ENCODE measurements at places on chromosomes 12 and 14.
A peak's percentile ranks its signal among the peaks of the same experiment; 100 is the strongest.

GRCh38 chr12:54689034-54689372 is 40.8 kb upstream of the DCD start:
- DNase-seq: no peak

DNA sequence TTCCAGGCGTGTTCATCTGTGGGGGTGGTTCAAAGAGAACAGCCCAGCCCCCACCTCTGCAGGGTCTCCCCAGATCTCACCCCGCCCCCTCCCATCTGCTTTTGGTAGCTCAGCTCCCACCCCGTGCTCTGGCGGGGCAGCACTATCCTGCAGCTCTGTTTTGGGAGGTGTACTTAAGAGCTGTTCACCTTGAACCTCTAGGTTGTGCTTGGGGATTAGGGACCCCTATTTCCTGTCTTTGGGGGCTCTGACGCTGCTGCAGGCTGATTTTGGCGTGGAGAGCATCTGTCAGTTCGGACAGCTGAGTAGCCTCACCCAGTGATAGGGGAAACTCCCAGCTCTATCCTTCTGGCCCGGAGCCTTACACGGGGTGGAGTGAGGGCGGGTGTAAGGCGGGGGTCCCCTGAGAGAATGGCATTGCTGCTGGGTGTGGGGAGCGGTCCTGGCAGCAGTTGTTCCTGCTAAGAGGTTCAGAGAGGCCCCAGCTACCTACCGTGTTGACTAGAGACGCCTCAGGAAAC is 765 bp downstream of the TMEM120B start:
- DNase-seq: no peak

DNA sequence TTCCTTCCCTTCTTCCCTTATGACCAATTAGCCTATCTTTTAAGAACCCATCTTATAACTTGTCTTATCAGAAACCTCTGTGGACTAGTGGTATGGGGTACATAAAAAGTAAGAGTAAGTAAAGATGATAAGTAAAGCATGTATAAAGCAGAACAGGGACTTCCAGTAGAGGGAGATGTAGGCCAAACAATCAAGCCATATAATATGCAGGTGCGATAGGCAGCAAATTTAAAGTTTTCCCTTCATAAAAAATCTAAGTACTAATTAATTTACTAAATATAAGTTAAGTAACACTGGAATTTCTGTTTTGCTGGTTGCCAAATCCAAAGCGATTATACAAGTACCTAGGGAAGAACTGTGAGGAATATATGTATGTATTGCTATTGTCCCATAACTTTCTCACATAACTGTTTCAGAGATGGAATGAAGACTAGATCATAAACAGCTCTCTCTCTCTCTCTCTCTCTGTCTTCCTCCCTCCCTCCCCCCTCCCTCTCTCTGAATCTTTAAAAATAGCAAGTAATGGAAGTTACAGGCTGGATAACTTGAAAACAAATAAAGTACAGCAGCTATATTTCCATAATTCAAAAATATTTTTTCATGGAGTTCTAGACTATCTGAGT is 25.7 kb downstream of the METTL25 start:
- no peak for DNase-seq

DNA sequence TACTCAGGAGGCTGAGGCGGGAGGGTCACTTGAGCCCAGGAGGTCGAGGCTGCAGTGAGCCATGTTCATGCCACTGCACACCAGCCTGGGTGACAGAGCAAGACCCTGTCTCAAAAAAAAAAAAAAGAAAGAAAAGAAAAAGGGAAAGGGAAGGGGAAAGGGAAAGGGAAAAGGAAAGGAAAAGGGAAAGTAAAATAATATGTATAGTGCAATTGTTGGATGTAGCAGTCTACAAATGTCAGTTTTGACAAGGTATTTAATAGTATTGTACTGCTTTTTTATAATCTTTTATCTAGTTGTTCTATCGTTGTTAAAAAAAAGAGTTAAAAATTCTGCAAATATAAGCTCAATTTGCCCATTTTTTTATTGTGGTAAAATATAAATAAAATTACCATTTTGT is 67.3 kb downstream of the SLC2A13 start:
- no peak for DNase-seq

GRCh38 chr14:50984036-50984710 is 39.9 kb upstream of the PYGL start:
- no peak for DNase-seq

GRCh38 chr12:102992297-102992696 is 34.8 kb downstream of the ASCL1 start:
- DNase-seq: no peak

DNA sequence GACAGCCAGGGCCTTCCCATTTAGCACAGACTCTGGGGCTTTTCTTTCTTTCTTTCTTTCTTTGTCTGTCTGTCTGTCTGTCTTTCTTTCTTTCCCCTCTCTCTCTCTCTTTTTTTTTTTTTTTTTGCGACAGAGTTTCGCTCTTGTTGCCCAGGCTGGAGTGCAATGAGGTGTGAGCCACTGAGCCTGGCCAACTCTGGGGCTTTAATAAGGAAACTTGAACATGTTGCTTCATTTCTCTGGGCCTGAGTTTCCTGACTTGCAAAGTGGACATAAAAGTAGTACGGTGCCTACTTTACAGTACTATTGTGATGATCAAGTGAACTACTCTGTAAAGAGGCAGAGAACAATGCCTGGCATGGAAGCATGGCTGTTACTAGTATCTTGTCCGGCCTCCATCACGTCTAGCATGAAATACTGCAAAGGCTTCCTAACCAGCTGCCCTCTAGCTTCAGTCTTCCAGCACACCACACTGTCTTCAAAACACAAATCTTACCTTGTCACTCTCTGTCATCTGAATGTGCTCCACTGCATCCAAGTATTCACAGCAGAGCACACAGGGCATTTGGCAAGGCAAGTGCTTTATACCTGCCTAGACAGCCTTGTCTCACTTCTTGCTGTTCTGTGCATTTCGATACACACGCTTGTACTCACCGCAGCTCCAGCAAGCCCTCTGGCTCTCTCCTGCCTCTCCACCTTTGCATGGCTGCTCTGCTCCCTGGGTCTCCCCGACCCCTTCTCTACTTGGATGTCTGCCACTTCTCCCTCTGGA is 96.7 kb downstream of the IRF2BPL start:
- DNase-seq: no peak

GRCh38 chr14:35879654-35880249 is 53.6 kb downstream of the BRMS1L start:
- DNase-seq: no peak

DNA sequence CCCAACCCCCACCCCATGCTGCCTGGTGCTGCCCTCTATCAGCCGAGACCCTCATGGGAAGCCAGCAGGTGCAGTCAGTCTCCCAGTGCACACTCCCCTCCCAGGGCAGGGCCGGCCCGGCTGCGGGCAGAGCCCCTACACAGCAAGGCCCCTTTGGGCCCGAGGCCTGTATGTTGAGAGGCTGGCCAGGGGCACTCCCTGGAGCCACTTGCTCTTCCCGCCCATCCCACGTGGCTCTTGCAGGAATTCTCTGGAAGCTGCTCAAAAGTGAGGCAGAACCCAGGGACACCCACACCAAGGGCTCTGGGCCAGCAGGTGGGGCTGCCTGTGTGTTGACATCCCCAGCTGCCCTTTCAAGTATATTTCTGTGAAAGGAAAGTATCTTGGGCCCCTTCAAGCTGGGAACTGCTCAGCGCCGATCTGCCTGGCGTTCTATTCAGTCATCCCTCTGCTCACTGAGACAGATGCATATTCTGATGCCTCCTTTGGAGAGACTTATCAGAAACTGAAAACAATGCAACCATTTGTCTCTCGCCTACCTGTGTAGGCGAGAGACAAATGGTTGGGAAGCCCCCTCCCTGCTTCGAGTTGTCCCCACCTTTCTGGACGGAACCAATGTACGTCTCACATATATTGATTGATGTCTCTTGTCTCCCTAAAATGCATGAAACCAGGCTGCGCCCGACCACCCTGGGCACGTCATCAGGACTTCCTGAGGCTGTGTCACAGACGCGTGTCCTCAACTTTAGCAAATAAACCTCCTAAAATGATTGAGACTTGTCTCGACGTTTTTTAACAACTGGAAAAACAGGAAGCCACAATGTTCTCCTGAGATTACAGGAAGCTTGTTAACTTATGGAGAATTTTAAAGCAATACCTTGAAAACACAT is 6.0 kb downstream of the GPR132 start:
- peak; percentile 82 for DNase-seq

GRCh38 chr12:112121780-112122565 is 3.4 kb upstream of the TRAFD1 start:
- no peak for DNase-seq

DNA sequence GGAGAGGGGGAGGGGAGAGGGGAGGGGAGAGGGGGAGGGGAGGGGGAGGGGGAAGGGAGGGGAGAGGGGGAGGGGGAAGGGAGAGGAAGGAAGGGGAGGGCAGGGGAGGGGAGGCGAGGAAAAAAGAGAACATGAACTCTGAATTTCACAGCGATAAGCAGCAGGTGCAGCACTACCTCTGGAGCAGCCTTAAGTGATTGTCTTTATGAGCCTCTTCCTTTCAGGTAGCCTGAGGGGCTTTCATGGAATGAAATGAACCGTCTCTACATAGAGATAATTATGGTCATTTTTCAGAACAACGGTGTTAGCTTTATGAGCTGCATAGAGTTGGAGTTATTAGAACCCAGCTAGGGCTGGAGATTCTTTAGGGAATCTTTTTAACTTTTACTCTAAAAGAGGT is 18.1 kb upstream of the PTCSC3 start:
- no peak for DNase-seq

DNA sequence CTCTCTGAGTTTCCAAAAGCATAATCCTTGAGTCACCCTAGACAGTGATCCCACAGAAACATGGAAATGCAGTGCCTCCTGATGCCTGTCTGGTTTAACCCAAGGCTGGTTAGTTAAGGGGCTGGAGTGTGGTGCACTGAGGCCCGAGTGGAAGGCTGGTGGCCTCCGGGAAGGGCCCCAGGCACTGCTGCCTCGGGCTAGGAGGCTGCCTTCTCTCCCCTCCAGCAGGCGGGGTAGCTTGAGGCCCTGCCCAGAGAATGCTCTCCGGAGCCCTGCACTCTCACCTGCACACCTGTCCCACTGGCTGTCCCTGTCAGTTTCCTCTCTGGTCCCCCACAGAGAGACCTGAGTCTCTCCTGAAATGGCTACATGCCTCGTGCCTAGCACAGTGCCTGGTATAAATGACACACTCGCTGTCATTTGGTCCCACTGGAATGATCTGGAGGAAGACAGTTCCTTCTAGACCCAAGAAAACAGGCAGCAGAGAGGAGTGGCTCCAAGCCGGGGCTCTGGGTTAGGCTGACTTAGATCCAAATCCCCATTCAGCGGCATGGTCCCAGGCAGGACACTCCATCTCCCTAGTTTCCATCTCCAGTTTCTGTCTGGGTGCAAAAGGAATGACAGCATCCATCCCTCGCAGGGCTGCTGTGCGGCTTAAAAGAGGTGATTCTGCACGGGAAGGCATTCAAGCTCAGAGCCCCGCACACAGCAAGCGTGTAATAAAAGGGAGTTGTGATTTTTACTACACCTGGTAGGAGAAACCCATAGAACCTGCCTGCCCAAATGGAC is 54.0 kb downstream of the RBM19 start:
- no peak for DNase-seq

GRCh38 chr12:111767362-111768158 is 827 bp downstream of the ALDH2 start:
- no peak for DNase-seq

GRCh38 chr14:24362241-24362960 is 5.6 kb upstream of the NFATC4 start:
- no peak for DNase-seq

GRCh38 chr14:65517635-65518542 is 105.4 kb downstream of the FUT8 start:
- no peak for DNase-seq

DNA sequence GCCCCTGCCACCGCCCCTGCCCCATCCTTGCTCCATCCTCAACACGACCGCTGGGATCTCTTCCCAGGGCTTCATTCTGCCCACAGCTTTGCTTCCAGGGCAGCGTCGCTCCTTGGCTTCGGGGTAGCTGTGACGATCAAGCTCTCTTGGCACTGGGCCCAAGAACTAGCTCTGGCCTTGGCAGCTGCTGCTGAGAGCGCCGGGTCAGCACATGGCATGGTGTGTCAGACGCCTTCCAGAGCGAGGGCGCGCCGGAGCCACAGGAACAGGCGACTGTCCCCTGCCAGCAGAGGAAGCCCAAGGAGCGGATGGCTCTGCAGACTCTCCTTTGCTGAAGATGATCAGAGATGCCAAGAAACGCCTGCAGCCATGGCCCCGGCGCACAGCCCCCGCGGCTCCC is 15.9 kb downstream of the RAB35 start:
- DNase-seq: no peak

GRCh38 chr12:100926669-100927248 is 132.2 kb downstream of the ANO4 start:
- DNase-seq: no peak

GRCh38 chr14:102774391-102775153 is 2.7 kb upstream of the TRAF3 start:
- DNase-seq: no peak

GRCh38 chr14:100665511-100666032 is 61.1 kb upstream of the DLK1 start:
- no peak for DNase-seq

- DNase-seq: no peak
These were observed 11.4 kb upstream of the ATP2A2 start for GRCh38 chr12:110269622-110270124.

- DNase-seq: no peak
These were observed 15.3 kb downstream of the RPS6KL1 start for GRCh38 chr14:74907744-74908143.

Data from T-helper 2 cell (primary cell).